ENCODE measurements at places on chromosomes 7 and 10.

- DNase-seq = no peak
Measured at GRCh38 chr10:51266496-51266895, 192.2 kb downstream of the PRKG1 start.

DNA sequence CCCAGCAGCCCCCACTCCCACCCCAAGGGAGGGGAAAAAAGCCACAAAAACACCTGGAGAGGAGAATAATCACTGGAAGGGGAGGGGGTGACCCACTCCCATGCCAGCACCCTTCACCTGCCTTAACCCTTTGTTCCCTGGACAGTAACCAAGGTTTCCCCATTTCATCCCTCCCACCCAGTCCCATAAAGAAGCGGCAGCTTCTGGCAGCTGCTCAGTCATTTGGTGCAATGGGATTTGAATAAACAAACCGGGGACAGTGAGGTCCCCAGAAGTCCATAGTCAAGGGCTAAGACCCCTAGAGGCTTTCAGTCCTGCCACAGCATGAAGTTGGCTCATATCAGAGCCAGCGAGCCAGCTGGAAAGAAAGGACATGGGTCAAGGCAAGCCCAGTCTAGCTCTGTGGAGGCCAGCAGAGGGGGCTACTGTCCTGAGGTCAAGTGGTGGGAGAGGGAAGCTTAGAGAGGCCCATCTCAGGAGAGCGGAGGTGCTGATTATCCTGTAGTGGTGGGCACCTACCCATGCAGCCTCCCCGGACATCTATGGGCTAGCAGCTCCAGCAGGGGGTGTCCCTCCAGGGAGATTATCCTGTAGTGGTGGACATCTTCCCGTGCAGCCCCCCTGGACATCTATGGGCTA lies 58.9 kb upstream of the LBX1 start:
- DNase-seq = no peak

- no peak for DNase-seq
Measured at GRCh38 chr7:31335161-31335856, 5.2 kb downstream of the NEUROD6 start.

GRCh38 chr10:114646426-114646825 lies 11.6 kb downstream of the ABLIM1 start:
- DNase-seq = no peak

DNA sequence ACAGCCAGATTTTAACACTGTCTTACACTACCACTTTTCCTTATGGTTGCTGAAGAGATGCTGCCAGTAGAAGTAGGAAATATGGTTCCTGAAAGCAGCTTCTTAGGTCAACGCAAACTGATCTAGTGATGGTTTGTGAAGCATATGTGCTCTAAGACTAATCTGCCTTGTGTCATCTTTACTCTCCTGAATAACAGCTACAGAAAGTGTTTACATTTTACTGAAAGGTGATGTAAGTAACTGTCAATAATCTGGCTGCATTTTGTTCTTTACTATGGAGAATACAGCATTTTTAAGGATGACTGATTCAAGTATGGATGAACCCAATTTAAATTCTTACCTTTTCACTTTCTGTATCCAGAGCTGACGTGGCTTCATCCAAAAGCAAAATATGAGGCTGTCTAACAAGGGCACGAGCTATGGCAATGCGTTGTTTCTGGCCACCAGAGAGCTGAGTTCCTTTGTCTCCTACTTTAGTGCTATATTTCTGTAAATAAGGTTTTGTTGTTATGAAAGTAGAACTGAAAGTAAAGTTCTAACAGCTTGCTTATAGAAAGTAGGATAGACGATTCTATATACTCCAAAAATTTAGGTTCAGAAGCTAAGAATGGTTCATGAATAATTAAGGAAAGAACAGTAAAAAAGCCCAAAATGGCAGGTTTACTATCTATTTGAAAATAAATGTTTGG lies 30.2 kb upstream of the ABCB4 start:
- DNase-seq = no peak

DNA sequence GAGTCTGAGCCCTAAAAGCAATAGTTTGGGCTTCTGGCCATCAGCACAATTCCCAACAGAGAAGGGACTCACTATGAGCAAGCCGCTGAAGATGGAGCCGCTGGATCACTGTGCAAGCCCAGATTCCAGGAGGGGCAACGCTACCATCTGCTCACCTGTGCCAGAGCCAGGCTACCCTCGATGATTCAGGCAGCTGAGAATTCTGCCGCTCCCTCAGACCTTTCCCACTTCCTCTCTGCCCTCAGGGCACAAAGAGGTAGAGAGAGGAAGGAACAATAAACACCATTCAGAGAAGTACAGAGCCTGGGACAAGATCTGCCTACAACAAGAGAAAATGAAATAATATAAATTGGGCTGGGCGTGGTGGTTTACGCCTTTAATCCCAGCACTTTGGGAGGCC lies 98.1 kb downstream of the MYOF start:
- no peak for DNase-seq

- DNase-seq = no peak
Measured at GRCh38 chr10:31668326-31668725, 260.3 kb downstream of the ARHGAP12 start.

DNA sequence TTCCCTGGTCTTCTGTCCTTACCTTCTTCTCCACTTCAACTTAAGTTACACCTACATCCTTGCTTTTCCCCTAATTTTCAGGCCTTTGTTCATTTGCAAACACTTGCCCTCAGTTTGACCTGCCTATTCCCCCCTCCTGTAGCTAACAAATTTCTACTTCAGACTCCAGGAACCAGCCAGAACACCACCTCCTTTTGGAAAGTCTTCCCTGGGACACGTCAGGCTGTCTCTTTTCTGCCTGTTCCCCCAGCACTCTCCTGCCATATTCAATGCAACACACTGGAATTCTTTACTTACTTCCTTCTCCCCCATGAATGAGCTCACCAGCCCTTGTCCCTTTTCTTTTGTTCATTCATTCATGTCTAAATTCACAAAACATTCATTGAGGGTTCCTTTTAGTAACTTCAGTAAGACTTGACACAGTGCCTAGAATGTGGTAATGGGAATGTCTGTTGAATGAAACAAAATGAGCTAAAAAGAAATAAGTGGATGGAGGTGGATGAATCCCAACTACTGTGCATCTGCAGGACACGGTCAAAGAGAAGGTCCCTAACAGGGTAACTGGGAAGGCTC lies 478.0 kb downstream of the KCNMA1 start:
- no peak for DNase-seq

GRCh38 chr7:23685731-23686130 lies 5.7 kb downstream of the FAM221A start:
- no peak for DNase-seq

DNA sequence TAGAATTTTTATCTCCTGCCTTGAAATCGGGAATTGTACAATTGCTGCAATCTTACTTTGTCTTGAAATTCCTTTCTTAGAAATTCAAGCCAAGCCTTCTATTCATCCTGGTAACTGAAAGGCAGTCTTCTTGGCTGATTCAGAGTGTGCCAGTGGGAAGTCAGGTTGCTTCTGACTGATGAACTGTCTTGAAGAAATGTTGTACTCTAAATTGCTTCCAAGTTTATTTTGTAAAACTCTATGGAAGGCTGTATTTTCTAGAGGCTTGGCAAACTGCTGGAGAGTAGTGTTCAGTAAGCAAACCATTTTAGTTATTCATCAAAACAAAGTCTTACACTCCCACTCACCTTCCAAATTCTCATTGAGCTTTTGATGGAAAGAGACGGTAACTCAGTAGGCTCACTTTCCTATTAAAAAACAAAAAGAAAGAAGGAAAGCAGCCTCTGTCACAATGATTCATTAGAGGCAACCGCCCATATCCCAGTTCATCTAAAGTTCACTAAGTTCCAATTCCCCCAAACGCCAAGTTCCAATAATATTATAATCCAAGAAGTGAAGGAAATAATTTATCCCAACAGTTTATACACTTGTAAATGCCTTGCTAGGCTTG lies 187.9 kb upstream of the MALRD1 start:
- DNase-seq = no peak

DNA sequence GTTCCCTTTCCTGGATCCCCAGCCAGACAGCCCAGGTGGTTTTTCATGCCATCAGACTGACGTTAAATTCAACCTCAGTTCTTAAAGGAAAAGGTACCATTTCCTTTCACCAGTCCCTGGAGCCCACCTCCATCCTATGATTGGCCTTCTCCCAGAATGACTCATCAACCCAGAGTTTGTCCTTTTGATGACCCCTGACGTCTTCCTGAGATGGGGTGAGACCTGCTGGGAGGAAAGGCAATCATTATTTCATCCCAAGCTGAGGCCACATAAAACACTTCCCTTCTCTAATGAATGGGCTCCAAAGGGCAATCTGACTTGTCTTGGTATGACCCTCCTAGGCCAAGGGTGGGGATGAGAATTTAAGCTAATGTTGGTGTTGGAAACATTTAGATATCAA lies 750.7 kb downstream of the SUGCT start:
- no peak for DNase-seq

DNA sequence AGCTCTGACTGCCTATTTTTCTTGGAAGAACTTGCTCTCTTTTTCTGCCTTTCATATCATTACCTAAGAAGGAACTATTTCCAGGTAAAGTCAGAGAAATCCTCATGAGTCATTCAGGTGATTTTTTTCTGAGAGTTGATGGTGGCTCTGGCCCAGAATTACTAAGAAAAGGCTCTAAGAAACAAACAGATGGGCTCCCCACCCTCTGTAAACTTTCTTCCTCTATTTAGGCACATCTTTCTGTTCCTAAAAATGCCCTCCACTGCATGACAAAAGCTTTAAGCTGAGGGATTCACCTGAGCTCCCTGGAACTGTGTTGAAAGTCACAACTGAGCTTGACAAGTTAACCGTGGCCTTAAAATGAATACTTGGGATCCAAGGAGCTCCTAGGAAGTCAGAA lies 1.6 kb downstream of the OLAH start:
- DNase-seq = no peak

DNA sequence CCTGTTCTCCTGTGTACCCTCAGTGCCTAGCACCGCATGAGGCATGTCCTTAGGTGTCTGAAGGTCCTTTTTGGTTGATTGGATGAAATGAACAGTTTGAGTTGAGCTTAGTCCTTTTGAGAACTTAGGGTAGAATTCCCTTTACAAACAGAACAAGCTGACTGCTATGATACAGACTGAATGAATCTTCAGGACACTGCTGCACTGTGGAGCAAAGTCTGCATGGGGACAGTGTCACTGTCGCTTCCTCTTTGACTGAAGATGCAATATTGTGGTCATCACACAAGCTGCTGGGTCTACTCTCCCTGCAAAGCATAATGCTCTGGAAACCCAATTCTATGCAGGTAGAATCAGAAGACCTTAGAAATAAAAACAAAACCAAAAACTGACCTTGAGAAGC lies 8.6 kb upstream of the PLAU start:
- no peak for DNase-seq

- peak; percentile 80 for DNase-seq
Measured at GRCh38 chr10:98446661-98447221, at the start of gene HPS1. TSS of gene HPS1 (minus strand) at chr10:98446935. CDS start at chr10:98443240, 3,695 bp downstream.

GRCh38 chr10:74977072-74977471 lies 134.4 kb upstream of the SAMD8 start:
- no peak for DNase-seq

DNA sequence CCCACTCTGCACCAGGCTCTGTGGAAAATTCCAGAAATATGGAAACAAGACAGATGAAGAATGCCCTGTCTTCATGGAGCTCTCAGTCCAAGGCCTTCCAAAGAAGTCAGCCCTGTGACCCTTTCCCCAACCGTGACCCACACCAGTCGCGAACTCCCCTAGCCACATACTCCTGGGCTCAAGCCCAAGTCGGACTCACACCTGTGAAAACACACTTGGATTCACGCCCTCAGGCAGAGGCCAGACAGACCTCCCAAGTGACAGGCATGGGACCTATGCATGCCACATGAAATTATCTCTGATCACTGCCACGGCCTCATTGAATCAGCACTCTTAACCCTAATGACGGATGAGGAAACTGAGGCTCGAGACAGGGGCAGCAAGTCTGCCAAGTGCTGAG lies 42.5 kb downstream of the ZCCHC24 start:
- no peak for DNase-seq

DNA sequence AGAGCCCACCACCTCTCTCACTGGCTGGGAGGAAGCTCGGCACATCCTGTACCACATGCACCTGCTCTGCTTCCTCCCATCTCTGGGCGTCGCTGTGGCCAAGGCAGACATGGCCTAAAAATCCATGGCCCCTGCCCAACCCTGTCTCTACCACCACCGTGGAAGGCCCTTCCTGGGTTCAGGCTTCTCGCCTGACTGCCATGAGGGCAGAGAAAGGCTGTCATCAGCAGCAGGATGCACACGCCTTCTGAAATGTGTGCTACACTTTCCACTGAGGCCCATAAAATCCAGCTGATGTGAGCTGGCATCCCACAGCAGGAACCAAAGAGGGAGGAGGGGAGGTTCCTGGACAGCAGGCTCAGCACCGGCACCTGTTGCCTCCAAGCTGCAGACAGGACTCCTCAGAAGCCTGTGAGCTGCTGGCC lies 93.4 kb downstream of the PTPRN2 start:
- no peak for DNase-seq

- no peak for DNase-seq
Measured at GRCh38 chr7:126791306-126791705, 461.4 kb downstream of the GRM8 start.

- no peak for DNase-seq
Measured at GRCh38 chr10:22473459-22473858, 128.2 kb downstream of the SPAG6 start.

- no peak for DNase-seq
Measured at GRCh38 chr7:17020250-17020649, 138.5 kb upstream of the AGR3 start.

DNA sequence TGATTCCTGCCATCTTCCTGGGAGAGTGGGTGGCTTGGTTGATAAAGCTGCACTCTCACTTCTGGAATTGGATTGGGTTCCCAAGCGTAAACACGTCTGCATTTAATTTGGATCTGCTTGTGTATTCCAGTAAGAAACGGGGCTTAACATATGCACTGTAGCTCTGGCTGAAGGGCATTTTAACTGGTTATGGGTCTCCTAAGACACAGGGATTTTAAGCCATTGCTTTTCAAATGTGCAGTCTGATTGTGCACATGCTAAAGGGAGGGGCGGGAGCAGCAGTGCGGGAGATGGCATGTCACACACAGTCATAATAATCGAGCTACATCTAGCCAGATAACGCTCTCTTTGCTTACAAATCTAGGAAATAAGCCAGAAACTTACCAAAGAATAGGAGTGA lies 247.3 kb upstream of the LYZL1 start:
- DNase-seq = no peak

DNA sequence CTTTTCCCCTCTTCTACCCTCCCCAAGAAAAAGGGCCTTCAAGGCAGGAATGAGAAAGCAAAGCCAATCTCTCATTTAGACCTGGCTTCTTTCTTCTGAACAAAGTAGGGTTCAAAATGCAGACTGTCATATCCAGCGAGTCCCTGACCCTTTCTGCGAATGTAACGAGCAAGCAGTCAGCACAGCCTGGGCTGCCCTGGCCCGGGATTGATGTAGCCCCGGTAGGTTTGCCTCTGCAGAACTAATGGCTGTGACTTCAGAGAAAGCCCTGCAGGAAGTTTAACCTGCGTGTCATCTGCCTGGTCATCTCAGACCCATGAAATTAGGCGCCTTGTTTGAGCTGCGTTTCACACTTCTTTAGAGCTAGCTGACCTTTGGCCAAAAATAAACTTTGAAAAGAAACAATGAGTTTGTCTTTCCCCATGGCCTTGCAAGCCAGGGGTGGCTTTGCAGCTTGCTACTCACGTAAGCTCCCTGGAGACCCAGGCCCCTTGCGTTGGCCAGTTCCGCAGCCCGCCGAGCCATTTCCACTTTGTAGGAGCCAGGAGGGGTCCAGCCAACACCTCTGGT lies 36.4 kb downstream of the HABP2 start:
- DNase-seq = no peak

All from stimulated activated CD4-positive, alpha-beta T cell treated with anti-CD3 and anti-CD28 coated beads, Interleukin-2, amount 100 ng/mL, for 48 hours (primary cell).